ENCODE measurements at places on chromosomes 1 and 21. TPM values are rescaled to one million over a fixed set of nuclear protein-coding genes. Genes with fewer than 3 reads are reported as not detected.

GORAB gene
- total RNA-seq, result 20.9 TPM

POU3F1 gene
- not detected for total RNA-seq

DNA sequence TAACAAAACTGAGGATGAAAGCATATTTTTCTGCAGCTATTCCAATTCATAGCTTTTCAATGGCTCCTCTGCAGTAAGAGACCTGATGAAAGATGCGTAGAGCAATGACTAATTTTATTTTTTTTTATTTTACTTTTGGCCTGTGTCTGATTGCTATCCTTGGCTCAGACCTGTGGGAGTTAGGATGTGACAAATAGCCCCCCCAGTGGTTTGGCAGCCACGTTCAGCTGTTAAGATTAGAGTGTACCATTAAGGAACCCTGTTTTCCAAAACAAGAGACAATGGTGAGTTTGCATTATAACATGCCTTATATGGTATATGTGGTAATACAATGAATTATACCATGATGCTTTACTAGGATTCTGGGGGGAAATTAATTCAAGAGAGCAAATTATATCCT is 264.7 kb downstream of the CACNA1E start:
- H3K4me1 ChIP-seq, result no peaks in the 10 kb centered on the region
- H3K27me3 ChIP-seq, result peaks cover 47% of the 10 kb centered on the region
- no peaks in the 10 kb centered on the region for H3K36me3 ChIP-seq
- DNase-seq, result no peak
- H3K4me3 ChIP-seq, result no peak overlapping the region
- no peak overlapping the region for H3K27ac ChIP-seq

GRCh38 chr1:103387898-103388297 is 137.6 kb upstream of the RNPC3 start:
- no peaks in the 10 kb centered on the region for H3K4me1 ChIP-seq
- H3K4me3 ChIP-seq, result no peak overlapping the region
- DNase-seq, result no peak
- no peaks in the 10 kb centered on the region for H3K36me3 ChIP-seq
- H3K27ac ChIP-seq, result no peak overlapping the region
- H3K27me3 ChIP-seq, result no peaks in the 10 kb centered on the region

DNA sequence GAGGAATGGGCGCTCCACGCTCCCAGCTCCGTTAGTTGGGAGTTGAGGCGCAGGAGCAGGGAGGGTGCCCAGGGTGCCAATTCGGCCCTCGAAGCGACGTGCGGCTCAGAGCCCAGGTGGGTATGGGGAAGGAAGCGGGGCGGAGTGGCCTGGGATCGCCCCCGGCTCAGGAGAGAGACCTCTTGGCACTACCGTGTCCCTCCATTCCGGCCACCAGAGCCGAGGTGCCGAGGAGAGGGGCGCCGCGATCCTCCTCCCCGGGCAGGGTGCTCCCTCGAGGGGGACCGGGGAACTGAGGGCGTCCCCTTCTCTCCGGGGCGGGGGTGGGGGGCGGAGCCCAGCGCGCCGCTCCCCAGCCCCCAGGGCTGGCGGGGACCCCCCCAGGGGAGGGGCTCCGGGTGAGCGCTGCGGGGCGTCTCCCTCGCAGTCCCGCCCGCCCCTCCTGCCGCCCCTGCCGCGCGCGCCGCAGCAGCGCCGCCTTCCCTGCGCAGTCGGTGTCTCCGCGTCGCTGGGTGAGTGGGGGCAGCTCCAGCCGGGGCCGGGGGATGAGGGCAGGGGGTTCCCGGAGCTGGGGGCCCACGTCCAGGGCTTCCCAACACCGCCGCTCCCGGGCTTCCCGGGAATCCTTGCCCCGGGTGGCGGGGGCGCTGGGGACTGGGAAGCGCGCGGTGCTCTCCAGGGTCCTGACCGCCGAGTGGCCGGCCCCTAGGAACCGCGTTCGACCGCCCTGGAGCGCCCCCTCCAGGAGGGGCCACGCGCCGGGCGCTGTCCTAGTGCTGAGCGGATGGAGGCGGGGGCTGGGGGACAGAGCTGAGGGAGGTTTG is at the start of gene HPCA:
HPCA (plus strand) TSS at position 488 of the 824 bp plus-strand sequence. CDS start 2,408 bp downstream, outside the sequence.
- H3K4me1 ChIP-seq, result peaks cover 22% of the 10 kb centered on the region
- no peak within 1 kb of the TSS for H3K27ac ChIP-seq
- DNase-seq, result peak; percentile 83

- peaks cover 89% of the 10 kb centered on the region for H3K27me3 ChIP-seq
- no peak overlapping the region for H3K27ac ChIP-seq
- H3K4me1 ChIP-seq, result no peaks in the 10 kb centered on the region
- H3K36me3 ChIP-seq, result peaks cover 4% of the 10 kb centered on the region
These were observed 3.6 kb downstream of the CACNA1S start for GRCh38 chr1:201108614-201109013.

DNA sequence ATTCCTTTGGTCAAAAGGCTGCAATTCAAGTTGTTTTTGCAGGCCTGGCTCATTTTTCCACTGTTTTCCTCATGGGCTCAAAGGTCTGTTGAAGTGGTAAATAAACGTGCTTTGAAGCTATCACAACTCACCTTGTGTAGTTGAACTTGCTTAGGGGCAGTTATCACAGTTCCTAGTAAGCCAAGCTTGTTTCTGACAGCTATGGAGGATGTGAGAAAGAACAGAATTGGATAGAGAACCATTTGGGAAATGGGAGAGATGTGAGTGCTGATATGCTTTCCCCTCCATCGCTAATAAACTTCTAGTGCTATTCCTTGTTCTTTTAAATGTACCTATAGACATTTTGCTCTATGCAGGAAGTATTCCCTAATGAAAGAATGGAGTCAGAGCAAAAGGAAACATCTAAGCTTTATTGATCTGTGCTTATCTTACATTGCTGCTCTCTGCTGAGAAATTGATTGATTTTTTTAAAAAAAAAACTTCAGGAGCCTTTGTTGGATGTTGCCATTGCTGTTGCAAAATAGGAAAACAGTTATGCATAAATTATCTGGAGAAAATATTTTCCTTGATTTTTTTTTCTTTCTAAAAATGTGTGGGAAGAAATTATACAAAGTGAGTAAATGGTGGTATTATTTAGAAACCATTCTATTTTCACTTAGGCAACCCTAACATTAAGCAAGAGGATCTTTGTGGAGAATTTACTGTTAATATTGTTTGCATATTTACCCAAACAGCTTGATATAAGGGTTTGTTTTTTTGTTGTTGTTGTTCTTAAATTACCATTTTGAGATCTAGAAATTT is 118.2 kb downstream of the MAGI3 start:
- H3K27ac ChIP-seq, result no peak overlapping the region
- H3K4me1 ChIP-seq, result peaks cover 33% of the 10 kb centered on the region
- no peaks in the 10 kb centered on the region for H3K36me3 ChIP-seq
- H3K27me3 ChIP-seq, result no peaks in the 10 kb centered on the region

DNA sequence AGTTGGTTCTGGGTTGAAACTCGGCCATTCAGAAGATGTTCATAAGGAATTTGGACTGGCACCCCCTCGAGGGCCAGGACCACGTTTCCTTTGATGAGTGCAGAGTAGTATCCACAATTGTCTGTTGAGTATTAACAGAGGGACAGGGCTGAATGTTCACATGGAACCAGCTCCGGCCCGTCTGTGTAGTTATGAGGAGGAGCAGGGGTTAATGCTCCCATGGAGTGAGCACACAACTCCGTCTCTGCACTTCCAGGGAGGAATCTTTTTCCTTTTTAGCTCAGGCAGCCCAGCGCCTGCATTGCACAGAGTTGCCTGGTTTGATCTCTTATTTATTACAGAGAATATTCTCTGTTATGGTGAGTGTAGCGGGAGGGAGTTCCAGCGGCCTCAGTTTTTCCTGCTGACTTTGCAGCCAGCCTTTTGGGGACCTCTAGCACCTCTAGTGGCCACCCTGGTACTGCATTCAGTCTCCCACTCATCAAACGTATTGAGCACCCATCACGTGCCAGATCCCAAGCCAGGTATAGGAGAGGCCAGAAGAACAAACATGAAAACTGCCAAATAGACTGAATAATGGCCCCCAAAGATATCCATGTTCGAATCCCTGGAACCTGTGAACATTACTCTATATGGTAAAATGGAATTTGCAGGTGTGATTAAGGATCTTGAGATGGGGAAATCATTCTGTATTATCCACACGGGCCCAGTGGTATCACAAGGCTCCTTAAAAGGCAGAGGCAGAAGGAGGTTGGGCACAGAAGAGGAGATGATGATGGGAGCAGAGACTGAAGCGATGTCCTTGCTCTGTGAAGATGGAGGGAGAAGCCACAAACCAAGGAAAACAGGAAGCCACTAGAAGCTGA is 167.7 kb upstream of the CSF3R start:
- no peak overlapping the region for H3K27ac ChIP-seq
- no peaks in the 10 kb centered on the region for H3K4me1 ChIP-seq
- peaks cover 96% of the 10 kb centered on the region for H3K27me3 ChIP-seq
- DNase-seq, result peak; percentile 85

DNA sequence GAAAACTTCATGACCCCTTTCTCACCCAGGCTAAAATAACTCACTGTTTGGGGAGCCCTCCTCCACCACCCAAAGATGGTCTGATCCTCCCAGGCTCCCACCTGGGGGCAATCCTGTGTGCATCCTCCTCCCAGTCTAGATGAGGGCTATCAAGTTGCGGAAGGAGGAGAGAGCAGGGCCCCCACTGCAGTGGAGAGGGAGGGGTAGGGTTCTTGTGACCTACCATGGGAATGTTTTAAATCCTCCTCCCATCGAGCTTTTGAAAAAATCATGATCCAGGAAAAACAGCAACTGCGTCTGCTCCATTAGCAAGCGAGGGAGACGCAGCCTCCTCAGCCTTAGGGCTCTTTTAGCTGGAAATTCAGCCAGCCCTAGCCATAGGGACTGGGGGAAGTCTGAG is 80.0 kb downstream of the NAV1 start:
- H3K27me3 ChIP-seq, result peaks cover 13% of the 10 kb centered on the region
- H3K36me3 ChIP-seq, result no peaks in the 10 kb centered on the region
- no peak for DNase-seq

DNA sequence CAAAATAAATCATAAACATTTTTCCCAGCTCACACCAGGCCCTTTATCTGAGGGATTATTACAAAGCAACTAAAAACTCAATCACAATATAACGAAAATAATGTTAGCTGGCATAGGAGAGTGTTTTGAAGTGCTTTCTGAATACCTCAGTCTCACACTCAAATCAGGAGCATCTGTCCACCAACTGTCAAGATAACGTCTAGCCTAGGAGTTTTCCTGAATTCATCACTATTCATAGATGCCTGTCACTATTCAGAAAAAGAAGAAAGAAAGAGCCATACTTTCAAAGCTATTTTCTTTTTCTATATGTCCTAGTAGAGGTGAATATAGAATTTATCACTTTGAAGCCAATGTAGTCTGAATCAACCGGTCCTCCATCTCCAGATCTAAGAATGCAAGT is 127.0 kb downstream of the AKT3 start:
- no peak for DNase-seq
- no peak overlapping the region for H3K27ac ChIP-seq
- no peak overlapping the region for H3K4me3 ChIP-seq

DNA sequence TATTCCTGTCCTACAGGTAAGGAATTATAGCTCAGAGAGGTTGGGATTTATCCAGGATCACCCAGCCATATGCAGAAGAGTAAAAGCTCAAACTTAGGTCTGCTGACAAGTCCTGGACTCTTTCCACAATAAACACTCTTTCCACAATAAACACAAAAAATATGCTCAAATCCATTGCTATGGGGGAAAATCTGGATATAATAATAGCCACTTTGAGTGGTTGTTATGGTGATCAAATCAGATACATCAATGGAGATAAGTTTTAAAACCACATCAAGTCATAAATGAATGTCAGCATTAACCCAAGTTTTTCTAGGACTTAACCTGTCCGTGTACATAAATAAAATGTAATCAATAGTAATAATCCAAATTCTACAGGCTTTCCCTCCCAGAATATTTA is 22.3 kb upstream of the TTF2 start:
- no peak overlapping the region for H3K4me3 ChIP-seq
- H3K4me1 ChIP-seq, result no peaks in the 10 kb centered on the region
- no peak overlapping the region for H3K27ac ChIP-seq
- DNase-seq, result no peak
- no peaks in the 10 kb centered on the region for H3K36me3 ChIP-seq

DNA sequence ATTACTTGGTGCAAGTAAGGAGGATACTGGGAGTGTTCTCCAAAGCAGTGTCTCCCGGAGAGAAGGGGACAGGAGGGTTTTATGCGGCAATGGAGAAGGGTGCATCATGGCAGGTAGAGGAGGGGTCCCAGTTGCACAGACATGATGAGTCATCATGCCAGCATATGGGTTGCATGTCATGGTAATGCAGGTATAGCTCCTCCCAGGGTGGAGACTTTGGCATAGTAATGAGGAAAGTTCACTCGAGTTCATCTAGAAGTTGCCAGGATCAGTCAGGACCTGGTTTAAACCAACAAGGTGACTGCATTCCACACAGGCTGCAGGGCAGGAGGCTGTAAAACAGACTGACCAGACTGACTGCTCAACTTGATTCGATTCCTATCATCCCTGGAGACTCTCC is 355.7 kb upstream of the DUSP10 start:
- no peaks in the 10 kb centered on the region for H3K36me3 ChIP-seq
- peaks cover 11% of the 10 kb centered on the region for H3K4me1 ChIP-seq
- peak; percentile 14 for DNase-seq

Measured in Calu3 (cell line).